ENCODE measurements at places on chromosomes 7 and 10.

GRCh38 chr10:51699145-51699474, 285 bp downstream of the CSTF2T start:
- no peak for DNase-seq

GRCh38 chr7:601595-602340, 82.1 kb upstream of the PDGFA start:
- peak; percentile 82 for DNase-seq

DNA sequence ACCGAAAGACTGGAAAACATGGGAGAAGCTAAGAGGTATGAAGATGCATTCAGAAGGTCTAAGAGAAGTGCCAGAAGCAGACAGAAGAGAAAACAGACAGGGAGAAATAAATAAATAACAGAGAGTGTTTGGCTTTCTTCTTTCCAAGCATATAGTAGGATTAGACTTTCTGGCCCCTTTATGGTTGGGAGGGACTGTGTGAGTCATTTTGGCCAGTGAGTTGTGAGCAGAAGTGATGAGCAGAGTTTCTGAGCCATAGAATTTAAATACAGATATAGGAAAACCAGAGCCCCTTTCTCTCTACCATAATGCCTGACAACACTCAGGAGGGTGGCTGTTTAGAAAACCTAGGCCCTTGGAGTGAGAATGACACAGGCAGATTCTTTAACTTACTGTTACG, 171.0 kb downstream of the PPP1R17 start:
- no peak for DNase-seq

DNA sequence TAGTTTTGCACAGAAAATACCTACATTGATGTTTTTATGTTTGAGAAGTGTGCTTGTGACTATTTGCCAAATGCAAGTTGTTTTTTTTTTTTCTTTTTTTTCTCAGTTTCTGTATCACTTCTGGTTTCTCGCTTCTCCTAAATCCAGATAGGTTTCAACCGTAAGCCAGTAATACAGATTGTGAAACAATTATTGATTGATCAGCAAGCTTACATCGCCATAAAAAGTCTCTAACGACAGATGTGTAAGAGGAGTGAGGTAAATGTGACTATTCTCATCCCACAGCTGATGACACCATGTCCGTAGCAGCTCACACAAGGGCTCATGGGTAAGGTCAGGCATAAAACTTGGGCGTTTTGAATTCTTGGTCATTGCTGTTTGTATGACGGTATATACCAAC, 202.8 kb upstream of the AKR1E2 start:
- no peak for DNase-seq

DNA sequence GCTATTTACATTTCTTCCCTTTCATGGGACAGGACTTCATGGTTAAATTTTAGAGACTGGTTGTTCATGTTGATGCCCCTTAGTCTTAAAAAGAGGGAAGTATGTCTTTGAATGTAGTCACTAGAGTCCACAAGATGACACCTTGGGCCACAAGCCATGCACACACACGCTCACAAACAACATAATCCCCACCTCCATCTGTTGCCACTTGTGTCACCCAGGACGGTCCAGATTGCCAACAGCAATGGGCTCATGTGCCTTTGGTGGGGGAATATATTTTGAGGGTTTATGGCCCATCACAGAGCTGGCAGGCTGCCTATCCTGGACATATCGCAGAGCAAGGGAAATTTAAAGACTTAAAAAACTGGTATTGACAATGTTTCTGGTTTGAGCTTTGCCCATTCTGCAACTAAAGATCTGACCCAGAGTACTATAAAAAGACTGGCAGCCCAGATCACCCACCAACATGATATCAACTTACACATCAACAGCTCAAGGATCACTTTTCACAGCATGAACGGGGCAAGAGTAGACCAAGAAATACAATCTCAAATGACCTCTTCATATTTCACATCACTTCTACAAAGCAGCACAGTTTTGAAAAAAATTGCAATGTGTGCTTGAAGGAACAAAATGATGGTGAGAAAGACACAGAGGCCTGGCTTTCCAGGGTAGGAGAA, 50.5 kb downstream of the STRA8 start:
- no peak for DNase-seq

DNA sequence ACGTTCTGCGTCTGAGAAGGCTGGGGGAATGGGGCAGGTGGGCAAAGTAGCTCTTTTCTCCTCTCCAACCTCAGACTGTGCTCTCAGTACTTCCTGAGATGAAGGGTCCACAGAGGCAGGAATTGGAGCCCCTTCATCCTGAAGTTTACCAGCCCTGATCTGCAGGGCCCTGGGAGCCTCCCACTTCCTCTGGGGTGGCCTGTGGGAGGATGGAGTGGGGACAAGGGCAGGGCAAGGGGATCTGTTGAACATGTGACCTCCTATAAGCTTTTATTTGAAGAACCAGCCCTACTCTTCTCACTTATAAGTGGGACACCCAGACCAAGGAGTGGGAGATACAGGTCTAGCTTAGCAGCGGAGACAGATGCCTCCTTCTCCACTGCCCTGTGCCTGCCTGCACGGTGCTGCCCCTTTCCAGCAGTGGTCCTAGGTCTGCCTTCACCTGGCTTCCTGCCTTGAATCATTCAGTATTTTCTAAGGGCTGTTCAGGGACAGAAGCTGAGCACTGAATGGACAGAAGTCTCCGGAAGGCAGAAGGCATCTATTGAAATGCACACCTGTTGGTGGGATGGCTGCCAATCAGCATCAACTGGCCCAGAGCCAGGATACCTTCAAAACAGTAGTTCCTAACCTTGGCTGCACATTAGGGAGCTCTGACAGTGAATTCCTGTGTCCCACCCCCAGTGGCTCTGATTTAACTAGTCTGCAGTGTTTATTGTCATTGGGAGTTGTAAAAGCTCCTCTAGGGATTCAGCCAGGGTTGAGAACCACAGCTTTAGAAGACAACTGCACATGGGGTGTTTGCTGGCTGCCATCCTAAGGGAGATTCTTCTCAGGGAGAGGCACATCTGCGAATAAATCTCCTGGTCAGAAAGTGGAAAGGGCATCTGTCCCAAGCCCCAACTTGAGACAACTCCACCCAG, 2.7 kb upstream of the ARHGAP22 start:
- DNase-seq = no peak

DNA sequence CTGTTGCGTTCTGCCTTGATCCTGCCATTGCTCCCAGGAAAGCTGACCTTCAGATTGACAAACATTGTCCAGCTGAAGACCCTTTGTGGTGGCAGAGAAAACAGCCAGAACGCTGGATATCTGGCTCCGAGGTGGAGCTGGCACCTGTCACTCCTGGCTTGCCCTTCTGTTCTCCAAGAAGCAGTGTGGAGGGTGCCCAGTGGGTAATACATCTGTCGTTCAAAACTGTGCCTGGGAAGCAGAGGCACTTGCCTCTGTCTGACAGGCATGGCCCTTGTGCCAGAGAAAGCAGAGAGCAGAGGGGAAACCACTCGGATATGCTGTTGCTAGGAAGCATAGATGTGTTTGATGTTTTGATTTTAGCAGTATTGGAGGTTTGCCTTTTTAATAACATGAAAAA, 231.4 kb downstream of the BMPER start:
- no peak for DNase-seq

- DNase-seq = no peak
Observed at GRCh38 chr7:39507866-39508551, 58.2 kb upstream of the YAE1 start.

- DNase-seq = no peak
Observed at GRCh38 chr7:133429371-133429770, 176.5 kb downstream of the EXOC4 start.

GRCh38 chr7:100822236-100823139, 4.8 kb downstream of the EPHB4 start:
- no peak for DNase-seq

GRCh38 chr10:23432166-23432565, 6.7 kb upstream of the OTUD1 start:
- DNase-seq = no peak

All from activated CD4-positive, alpha-beta T cell treated with anti-CD3 and anti-CD28 coated beads, Interleukin-2, Interleukin-4, amounts not matched to agents 100 ng/mL and 50 ng/mL, durations not matched to agents 16 hours and 8 hours (primary cell).